ENCODE measurements at places on chromosomes 7 and 10.

GRCh38 chr10:31730776-31731175, 197.9 kb downstream of the ARHGAP12 start:
- peaks cover 3% of the 10 kb centered on the region for H3K36me3 ChIP-seq
- no peak overlapping the region for H3K4me3 ChIP-seq
- no peak for DNase-seq

DNA sequence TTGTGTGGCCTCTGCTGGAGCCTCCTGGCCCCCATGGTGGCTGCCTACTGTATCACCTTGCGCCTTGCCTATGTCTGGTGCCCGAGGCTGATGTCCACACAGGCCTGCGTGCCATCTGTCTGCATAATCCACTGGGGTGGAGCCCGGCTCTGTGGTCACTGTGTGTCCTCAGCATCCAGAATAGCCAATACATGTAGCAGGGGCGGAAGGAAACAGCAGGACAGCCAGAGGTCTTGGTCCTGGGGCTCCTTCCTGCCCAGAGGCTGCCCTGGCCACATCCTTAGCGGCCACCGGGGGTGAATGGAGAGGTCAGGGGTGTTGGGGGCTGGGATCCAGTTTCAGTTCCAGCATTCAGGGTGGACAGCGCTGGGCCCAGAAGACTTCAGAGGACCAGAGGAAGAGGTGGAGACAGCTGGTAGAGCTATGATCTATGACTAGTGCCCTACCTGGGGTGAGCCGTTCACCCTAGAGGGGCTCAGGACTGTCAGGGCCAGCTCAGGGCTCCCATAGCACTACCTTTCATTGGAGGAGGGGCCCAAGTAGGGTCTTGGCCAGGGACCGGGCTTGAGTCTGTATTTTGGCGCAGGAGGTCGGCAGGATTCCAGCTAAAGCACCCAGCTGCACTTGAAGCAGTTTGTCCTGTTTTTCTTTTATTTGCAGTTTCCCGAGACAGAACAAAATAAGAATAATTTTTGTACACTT, 15.9 kb downstream of the YKT6 start:
- no peaks in the 10 kb centered on the region for H3K27me3 ChIP-seq
- no peak overlapping the region for H3K27ac ChIP-seq
- peaks cover 4% of the 10 kb centered on the region for H3K4me1 ChIP-seq
- H3K36me3 ChIP-seq: peaks cover 3% of the 10 kb centered on the region
- no peak overlapping the region for H3K4me3 ChIP-seq

- no peak for DNase-seq
- peaks cover 25% of the 10 kb centered on the region for H3K27me3 ChIP-seq
- H3K4me1 ChIP-seq: no peaks in the 10 kb centered on the region
- no peak overlapping the region for H3K4me3 ChIP-seq
Measured at GRCh38 chr7:39265641-39266591, 288.2 kb downstream of the POU6F2 start.

- DNase-seq: no peak
- no peak overlapping the region for H3K4me3 ChIP-seq
- no peaks in the 10 kb centered on the region for H3K27me3 ChIP-seq
Measured at GRCh38 chr7:45007106-45007505, 7.1 kb downstream of the CCM2 start.

DNA sequence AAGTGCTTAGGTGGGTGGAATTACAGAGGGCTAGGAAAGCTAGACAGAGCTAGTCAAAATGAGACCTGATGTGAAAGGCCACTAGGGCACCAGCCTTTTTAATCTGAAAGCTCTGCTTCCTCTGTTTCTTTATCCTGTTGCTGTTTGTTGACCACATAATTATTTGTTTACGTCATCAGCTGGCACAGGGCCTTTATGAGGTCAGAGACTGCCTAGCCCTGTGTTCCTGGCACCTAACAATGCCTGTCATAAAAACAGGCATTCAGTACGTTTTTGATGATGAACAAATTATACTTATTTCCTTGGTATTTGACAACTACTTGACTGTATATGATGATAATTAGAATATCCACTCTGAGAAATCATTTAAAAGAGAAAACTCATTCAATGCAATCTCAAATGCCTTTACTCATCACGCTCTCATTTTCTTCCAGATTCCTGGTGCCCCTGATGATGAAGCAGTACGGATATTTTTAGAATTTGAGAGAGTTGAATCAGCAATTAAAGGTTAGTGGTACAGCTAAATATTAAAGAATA, 26.0 kb downstream of the RBM17 start:
- H3K4me1 ChIP-seq: peaks cover 36% of the 10 kb centered on the region
- no peaks in the 10 kb centered on the region for H3K27me3 ChIP-seq
- no peak overlapping the region for H3K4me3 ChIP-seq
- peaks cover 25% of the 10 kb centered on the region for H3K36me3 ChIP-seq
- peak overlapping the region; percentile 89 for H3K27ac ChIP-seq
- no peak for DNase-seq

DNA sequence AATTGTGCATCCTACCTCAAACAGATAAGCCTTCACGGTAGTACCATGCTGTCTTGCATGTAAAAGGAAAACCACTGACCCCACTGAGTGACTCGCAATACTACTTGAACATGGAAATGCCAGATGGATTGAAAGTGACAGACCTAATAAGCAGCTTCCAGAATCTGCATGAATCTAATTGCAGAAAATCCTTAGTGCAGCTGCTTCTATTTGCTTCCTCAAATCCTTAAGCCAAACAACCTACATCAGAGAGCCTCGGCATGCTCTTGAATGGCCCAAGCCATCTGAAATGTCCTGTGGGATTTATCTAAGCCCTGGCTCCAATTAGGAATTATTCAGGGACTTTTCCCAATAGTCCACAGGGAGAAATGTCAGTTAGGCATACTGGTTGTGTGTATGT, 509.5 kb upstream of the CELF2 start:
- H3K36me3 ChIP-seq: peaks cover 2% of the 10 kb centered on the region
- no peak for DNase-seq
- no peaks in the 10 kb centered on the region for H3K4me1 ChIP-seq
- H3K27ac ChIP-seq: no peak overlapping the region
- peaks cover 13% of the 10 kb centered on the region for H3K27me3 ChIP-seq
- no peak overlapping the region for H3K4me3 ChIP-seq

GRCh38 chr10:126350216-126350992, 37.9 kb downstream of the ADAM12 start:
- no peaks in the 10 kb centered on the region for H3K27me3 ChIP-seq
- DNase-seq: no peak
- H3K36me3 ChIP-seq: no peaks in the 10 kb centered on the region
- no peaks in the 10 kb centered on the region for H3K4me1 ChIP-seq
- no peak overlapping the region for H3K27ac ChIP-seq

- H3K4me1 ChIP-seq: no peaks in the 10 kb centered on the region
- H3K36me3 ChIP-seq: no peaks in the 10 kb centered on the region
- H3K27ac ChIP-seq: no peak overlapping the region
- no peak for DNase-seq
- no peak overlapping the region for H3K4me3 ChIP-seq
Measured at GRCh38 chr7:121966935-121967332, 94.0 kb downstream of the PTPRZ1 start.

DNA sequence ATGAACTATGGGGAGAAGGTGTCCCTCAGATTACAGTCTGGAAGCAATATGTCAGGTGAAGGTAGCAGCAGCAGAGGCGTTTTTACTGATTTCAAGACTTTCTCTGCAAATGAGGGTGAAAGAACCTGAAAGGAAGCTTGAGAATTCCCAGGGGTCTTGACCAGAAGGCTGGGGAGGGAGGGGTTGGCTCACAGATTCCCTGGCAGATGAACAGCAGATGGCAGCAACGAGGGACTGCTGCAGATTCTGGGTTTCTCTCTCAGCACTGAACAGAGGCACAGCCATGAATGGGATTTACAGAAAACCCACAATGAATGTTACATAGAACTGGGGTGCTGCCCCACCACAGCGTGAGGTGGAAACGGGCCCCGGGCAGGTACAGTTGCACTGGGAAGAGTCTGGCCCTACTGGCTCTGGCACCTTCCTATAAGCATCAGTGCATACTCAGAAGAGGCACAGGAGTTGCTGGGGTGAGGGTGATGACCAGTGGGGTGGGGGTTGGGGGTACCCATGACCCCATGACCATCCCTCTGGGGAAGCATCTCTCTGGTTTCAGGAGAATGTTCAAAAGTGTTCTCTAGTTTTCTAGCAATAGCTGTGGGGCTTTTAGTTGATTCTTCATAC, 317.8 kb downstream of the SH2D4B start:
- H3K27ac ChIP-seq: no peak overlapping the region
- H3K4me3 ChIP-seq: no peak overlapping the region
- H3K36me3 ChIP-seq: no peaks in the 10 kb centered on the region
- H3K27me3 ChIP-seq: peaks cover 34% of the 10 kb centered on the region
- no peak for DNase-seq

GRCh38 chr7:158377800-158378623, 209.6 kb downstream of the PTPRN2 start:
- H3K4me1 ChIP-seq: peaks cover 14% of the 10 kb centered on the region
- H3K36me3 ChIP-seq: no peaks in the 10 kb centered on the region
- peak overlapping the region; percentile 89 for H3K27ac ChIP-seq
- DNase-seq: no peak
- H3K27me3 ChIP-seq: peaks cover 19% of the 10 kb centered on the region

Measured in T-helper 17 cell (primary cell).